ENCODE measurements at places on chromosomes 1 and 21.

DNA sequence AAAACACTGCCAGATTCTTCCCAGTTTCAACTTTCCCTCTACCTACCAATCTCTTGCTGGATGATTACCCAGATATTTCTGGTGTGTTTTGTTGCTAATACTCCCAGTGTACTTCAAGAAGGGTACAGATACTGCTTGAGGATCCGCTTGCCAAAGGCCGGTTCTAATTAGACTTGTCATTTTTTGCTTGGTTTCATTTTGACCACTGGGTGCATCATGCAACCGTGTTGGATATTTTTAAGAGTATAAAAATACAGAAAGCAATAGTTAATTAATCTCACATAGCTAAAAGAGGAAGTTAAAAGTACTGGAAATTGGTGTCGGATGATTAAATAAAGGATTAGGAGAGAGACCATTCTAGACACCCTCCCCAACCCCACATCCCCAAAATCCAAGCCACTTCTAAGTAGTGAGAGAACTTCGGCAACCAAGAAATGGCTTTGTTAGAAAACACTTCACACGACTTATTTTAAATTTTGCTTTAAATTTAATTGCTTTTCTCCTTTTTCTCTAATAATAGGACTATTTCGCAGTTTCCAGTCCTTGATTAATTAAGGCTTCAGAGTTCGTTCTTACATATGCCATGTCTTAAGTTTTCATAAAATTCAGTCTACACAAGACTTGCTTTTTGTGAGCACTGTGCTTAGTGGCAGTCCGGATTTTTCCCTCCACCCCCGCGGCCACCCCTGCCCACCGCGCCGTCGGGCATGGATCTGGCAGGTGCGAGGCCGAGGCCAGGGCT is 2.5 kb upstream of the CDKN2C start:
- DNase-seq, result no peak

- DNase-seq, result no peak
These were observed 13.8 kb downstream of the SLC35E2B start for GRCh38 chr1:1678581-1679380.

- DNase-seq, result no peak
These were observed 214.5 kb downstream of the TBX15 start for GRCh38 chr1:118773656-118774055.

GRCh38 chr1:221454096-221454495 is 287.8 kb downstream of the DUSP10 start:
- DNase-seq, result no peak

DNA sequence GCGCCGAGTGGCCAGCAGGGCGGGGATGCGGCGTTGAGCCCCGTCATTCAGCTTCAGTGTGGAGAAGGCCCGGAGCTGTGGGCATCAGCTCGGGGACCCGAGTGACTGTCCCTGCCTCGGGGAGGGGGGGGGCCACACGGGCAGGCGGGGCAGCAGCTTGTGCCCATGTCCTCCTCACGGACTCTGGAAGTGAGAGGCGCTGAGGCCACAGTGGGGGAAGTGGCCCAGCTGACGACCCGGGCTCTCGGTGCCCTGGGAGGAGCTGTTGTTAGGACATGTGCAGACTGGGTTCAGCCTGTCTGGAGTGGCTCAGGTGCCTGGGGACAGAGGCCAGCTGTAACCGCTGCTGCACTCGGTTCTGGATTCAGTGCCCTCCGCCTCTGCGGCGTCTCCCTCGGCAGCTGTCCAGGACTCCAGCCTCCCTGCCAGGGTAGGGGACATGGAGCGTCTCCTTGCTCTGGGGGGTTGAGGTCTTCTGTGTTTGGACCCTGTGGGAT is 71.1 kb downstream of the SKI start:
- DNase-seq, result no peak

- DNase-seq, result no peak
These were observed 25.7 kb upstream of the ATP2B4 start for GRCh38 chr1:203600782-203601513.

DNA sequence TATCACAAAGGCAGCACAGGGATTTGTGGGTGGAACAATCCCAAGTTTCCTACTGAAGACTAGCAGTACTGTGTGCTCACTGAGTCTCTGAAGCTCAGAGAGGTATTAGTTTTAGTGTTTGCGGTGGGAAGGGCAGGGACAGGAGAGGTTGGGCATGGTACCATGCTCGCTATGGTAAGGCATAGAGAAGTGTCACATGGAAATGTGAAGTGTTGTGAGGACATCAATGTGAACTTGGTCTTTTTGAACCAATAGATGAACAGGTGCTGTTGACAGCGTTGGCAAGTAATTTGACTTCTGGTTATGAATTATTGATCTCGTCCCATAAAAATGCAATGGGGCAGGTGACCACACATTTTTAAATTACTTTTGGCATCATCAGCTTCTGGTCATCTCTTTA is 55.8 kb upstream of the ADAMTS1 start:
- no peak for DNase-seq

GRCh38 chr1:14921057-14921456 is 232.5 kb upstream of the TMEM51 start:
- DNase-seq, result no peak

GRCh38 chr1:52917156-52917555 is 4.4 kb downstream of the ECHDC2 start:
- DNase-seq, result no peak

- no peak for DNase-seq
These were observed 3.2 kb upstream of the BEST4 start for GRCh38 chr1:44790968-44791801.

DNA sequence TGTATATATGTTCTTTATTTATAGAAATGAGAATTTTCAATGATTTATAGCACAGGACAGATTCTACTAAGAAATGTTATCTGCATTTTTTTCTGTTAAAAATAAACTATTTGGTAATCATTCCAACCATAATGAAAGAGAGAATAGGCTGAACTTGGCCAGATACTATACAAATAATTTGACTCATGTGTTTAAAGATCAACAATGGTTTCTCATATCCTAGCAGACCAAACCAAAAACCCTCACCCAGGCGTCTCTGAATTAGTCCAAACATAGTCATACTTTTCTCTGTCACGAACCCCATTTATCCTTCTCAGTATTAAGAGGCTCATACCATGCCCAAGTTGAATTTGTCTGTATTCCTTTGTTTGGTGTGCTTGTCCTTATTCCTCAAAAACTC is 40.3 kb downstream of the RPE65 start:
- DNase-seq, result no peak

DNA sequence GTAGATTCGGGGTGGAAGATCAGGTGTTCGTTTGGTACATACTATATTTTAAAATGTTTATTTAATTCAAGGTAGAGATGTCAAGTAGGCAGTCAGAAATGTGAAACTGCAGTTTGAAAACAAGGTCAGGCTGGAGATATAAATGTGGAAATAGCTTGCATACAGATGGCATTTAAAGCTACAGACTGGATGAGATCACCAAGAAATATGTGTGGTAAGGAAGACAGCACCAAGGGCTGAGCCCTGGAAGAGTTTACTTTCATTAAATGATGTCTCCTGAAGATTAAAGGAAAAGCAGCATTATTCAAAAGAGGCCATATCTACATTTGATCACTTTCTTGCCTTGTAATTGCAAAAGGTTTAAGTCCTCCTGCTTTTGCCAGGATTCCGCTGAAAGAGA is 271.3 kb downstream of the PTBP2 start:
- DNase-seq, result no peak

- DNase-seq, result no peak
These were observed 22.6 kb downstream of the DCAF8 start for GRCh38 chr1:160239582-160240299.

GRCh38 chr1:18537386-18538306 is 56.9 kb downstream of the KLHDC7A start:
- DNase-seq, result no peak

GRCh38 chr1:57082711-57083439 is 117.1 kb upstream of the C8B start:
- no peak for DNase-seq

DNA sequence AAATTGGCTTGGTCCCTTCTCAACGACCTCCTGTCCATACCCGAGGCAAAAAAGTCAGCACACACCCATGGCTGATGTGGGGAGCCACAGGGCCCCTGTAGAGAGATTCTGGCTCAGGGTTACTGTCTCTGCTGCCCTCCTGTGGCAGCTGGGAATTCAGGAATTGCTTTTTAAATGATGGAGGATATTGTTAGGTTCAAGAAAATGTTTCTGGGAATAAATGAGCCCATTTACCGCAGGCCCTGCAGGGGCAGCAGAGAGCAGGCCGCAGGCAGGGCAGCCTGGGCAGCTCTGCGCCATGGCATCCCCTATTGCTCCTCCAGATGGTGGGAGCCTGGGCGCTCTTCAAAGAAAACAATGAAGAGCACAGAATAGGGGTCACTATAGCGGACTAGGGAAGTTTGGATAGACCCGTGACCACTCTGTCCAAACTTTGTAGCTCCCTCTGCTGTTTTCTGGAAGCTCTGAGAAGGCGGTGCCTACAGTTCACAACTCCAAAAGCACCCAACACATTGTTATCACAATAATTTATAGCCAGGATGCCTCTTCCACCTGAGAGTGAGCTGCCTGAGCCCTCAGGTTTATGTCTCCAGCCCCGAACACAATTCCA is 201.1 kb downstream of the BACH1 start:
- no peak for DNase-seq

DNA sequence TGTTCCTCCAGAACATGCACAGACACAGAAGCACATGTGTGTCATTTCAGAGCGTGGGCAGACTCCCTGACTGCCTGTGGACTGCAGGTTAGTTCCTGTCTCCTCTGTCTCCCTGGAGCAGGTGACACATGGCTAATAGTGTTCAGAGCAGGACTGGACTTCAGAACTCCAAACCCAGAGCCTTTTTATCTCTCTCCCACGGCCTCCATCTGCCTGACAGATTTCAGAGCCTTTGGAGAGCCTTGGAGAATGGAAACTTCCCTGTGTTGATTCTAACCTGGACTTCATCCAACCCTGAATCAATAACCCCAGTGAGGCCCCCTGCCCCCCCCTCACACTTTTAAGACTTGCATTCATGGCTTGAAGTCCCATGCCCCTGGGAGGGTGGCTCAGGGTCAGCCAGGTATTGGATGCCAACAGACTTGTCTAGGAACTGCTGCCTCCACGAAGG is 44.4 kb downstream of the C1orf198 start:
- no peak for DNase-seq

DNA sequence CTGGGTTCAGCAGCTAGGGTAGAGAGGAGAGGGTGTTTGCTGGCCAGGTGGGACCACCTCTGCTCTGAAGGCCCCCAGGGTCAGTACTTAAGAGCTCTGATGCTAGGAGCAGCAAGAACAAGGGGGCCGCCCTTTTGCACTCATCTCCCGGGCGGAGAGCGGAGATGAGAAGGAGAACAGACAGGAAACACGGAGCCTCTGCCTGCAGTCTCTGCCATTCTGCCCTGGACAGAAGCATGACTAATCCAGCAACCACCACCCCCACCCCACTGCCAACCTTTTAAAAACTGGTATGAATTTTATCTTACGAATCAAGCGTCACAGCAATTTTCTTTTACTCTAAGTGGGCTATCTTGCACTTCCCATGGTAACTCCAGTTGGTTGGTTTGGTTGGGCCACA is 34.5 kb downstream of the PARP1 start:
- DNase-seq, result no peak

DNA sequence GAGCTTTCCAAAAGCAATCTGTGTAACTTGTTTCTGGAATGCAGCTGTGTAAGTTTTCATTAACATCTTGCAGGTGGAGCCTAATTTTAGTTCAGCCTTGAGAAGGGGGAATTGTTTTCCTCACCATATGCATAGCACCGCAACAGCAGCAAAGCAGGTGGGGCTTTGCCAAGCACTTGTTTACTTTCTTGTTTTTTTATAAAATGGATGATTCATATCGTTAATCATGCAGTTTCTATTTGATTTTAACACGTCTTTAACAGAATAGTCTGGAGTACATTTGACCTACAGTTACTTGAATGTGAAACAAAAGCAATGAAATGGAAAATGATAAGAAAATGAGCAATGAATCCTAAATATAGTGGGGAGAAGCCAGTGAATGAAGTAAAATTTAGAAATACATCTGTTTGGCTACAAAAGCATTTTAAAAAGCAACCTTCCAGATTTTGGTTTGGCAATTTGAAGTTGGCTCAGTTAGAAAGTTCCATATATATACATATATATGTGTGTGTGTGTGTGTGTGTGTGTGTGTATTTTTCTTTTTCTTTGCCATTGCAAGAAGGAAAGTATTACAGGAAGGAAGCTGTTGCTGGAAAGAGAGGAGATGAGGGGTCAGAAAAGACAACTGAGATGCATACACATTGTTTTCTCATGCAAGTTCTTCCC is 119.0 kb upstream of the ADGRL2 start:
- DNase-seq, result no peak

- DNase-seq, result no peak
These were observed 243 bp downstream of the C1orf21 start for GRCh38 chr1:184387069-184387475.

DNA sequence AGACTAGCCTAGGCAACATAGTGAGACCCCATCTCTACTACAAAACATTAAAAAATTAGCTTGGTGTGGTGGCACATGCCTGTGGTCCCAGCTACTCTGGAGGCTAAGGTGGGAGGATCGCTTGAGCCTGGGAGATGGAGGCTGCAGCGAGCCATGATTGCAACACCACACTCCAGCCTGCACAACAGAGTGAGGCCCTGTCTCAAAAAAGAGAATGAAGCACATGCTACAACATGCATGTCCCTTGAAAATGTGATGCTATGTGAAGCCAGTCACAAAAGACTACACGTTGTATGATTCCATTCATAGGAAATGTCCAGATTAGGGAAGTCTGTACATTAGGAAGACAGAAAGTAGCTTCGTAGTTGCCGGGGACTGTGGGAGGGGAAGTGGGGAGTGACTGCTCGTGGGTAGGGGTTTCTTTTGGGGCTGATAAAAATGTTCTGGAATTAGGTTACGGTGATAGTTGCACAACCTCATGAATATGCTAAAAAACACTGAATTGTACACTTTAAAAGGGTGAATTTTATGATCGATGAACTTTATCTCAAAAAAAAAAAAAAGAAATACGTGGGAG is 202.1 kb downstream of the KAZN start:
- no peak for DNase-seq

DNA sequence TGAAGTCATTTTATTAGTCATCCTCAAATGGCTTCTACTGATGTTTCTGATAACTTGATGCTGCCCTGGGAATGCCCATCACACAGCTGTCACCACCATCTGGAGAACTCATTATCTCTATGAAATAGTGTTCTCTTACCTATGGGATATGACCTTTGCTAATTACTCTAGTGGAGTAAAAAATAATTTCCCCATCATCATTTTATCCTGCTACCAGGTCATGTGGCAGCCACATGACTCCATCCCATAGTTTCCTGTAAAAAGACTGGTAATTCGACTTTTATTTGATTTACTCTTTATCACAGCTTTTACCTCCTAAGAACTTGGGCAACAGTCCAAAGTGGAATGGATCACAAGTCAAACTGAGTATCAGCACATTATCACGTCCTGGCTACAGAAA is 76.1 kb upstream of the USP25 start:
- DNase-seq, result no peak

DNA sequence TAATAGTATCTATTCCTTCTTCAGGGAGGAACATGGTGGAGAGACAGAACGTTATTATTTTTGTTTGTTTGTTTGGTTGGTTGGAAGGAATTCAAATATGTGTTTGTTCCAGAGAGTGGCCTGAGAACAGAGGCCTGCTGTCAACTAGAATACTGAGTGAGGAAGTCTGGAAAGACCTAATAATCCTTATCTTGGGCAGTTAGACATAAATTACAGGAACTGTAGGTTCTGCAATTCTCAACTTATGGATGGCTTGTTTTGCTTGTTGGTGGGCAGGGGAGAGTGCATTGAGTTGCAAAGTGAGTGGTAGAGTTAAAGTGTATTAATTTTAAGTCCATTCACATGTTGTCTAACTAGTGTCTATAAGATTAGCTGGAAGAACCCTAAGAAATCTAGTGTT is 197.6 kb downstream of the BACH1 start:
- no peak for DNase-seq

- no peak for DNase-seq
These were observed 50.9 kb downstream of the LEPR start for GRCh38 chr1:65471213-65471833.

GRCh38 chr1:35637401-35637809 is 3.9 kb downstream of the PSMB2 start:
- DNase-seq, result no peak
